Stimulated activated CD8-positive, alpha-beta memory T cell treated with anti-CD3 and anti-CD28 coated beads, Interleukin-7, amount 100 ng/mL, for 4 hours (primary cell): ENCODE measurements at places on chromosomes 13 and 19.
A peak's percentile ranks its signal among the peaks of the same experiment; 100 is the strongest.

DNA sequence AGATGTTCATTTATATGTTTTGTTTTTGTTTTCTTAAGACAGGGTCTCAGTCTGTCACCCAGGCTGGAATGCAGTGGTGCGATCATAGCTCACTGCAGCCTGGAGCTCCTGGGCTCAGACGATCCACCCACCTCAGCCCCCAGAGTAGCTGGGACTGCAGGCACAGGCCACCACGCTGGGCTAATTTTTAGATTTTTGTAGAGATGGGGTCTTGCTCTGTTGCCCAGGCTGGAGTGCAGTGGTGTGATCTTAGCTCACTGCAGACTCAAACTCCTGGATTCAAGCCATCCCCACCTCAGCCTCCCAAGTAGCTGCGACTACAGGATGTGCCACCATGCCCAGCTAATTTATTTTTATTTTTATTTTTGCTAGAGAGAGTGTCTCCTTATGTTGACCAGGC is 45.7 kb downstream of the NFIC start:
- no peak for DNase-seq

DNA sequence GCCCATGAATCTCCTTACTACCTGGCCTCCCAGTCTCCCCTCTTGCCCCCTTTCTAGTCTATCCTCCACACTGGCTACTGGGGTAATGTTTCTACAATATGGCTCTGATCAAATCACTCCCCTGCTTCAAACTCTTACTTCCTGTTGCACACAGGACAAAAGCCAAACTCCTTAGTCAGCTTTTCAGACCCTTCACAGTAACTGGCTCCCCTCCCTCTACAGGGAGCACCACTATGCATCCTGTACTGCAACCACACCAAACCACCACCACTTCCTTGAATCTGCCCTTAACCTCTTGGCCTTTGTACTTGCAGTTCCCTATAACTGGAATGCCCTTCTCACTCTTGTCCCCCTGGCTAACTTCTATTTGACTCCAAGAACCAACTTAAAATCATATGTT is 32.2 kb downstream of the DEDD2 start:
- no peak for DNase-seq

DNA sequence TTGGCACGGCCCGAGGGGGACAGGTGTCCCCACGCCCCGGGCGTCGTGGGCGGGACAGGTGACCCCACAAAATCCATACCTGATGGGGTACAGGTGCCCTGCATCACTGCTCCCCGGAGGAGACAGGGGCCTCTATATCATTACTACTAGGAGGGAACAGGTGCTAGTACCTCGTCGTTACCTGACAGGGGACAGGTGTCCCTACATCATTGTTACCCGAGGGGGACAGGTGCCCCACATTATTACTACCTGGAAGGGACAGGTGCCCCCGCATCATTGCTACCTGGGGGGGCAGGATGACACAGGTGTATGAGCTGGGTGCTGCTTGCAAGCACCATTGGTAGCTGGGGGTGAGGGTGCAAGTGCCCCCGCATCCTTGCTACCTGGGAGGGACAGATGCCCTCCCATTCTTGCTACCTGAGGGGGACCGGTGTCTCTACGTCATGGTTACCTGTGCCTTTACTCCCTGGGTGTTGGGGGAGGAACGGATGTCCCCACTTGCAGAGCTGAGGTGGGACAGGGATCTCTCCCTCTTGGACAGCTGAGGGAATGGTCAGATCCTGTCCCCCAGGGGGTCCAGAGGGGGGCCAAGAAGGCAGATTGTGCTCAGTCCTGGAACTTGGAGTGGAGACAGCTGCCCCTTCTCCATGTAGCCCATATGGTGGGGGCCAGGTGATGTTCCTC is 620 bp downstream of the CRTC1 start:
- no peak for DNase-seq

DNA sequence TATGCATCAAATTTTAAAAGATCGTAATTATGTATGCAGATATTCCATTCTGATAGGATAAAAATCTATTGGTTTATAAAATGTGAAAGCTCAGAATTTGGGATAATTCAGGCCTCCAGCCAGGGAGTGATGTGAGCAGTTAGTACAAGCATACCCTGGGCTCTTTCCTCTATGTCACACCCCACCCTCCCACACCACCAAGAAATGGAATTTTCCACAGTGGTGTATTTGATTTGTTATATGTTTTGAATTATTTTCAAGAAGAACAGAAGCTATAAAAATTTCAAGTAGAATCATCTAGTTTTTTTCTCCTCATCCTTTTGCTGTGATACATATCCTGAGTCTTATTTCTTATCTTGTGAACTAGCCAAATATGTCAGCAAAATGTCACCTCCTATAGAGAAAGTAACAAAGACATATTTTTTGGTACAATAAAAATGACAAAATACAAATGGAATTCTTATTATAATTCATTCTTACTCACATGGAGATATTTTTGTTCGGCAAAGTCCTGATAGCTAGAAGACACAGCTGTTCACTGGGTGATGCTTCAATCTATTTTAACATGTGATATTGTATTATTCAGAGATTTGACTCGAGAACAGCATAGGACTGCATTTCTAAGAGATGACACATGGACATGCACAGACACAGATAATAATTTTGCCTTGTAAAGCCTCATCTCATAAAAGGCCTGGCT is 61.2 kb upstream of the FRY start:
- DNase-seq, result no peak

- DNase-seq, result no peak
Measured at GRCh38 chr13:39676315-39676876, 20.9 kb downstream of the COG6 start.

GRCh38 chr13:43115141-43115540 is 91.8 kb downstream of the DNAJC15 start:
- DNase-seq, result no peak

DNA sequence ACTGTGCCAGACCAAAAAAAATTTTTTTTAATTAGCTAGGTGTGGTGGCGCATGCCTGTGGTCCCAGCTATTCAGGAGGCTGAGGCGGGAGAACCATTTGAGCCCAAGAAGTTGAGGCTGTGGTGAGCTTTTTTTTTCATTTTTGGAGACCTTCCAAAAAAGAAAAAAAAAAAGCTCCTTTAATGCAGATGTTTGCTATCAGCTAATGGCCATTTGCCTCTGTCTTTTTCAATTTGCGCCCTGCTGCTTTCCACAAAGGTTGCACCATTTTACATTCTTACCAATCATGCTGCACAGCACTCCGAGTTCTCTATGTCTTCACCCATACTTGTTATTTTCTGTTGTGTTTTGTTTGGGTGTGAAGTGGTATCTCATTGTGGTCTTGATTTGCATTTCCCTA is 15.6 kb upstream of the SMARCA4 start:
- no peak for DNase-seq

DNA sequence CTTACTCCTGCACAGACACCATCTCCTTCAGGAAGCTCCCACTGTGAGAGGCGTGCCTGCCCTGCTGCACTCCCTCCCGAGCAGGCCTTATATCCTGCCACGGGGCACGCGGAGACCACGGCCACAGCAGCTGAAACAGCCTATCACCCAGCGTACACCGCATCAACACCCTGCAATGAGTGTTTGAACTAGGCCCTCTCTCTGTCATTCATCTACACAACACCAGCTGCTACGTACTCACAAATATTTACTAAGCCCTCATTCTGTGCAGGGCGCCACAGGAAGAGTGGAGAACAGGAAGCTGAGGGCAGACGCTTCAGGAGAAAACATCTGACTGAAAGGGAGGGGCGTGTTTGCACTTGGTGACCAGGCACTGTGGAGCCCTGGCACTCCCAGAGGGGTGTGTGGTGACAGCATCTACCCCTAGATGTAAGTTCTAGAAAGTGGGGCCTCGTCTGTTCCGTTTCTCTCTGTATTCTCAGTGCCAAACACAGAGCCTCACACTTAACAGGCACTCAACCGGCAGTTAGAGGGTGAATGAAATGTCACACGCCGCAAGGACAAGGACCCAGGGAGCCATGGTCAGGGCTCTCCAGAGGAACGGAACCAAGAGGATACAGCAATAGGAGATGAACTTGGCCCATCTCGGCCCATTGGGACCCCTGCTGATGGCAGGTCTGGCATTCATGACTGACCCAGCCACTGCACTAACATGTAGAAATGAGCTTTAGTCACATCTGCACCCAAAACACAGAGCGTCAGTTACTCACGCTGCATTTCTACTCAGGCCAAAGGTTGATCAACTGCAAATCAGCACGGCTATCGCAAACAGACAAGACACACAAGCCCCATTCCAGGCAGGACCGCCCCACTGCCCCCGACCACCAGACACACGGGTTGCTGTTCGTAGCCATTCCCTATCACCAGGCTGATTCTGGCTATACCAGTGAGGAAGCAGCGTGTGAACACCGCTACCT is 15.7 kb downstream of the RANBP3 start:
- peak; percentile 40 for DNase-seq

- DNase-seq, result no peak
Measured at GRCh38 chr13:112441779-112442310, 65.7 kb downstream of the SPACA7 start.

DNA sequence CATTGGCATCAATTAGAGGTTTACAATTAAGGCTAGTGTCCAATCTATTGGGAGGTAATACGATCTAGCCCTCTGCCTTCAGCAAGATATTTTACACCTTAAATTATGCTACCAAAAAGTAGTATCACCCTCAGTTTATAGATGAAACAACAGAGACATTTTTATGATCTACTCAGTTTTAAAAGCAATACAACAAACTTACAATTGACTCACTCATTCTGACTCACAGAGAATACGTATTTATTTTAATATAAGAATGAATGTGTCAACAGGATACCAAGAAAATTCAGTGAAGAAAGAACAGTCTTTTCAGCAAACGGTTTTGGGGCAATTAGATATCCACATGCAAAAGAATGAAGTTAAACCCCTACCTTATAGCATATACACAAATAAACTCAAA is 32.5 kb upstream of the STARD13 start:
- no peak for DNase-seq

DNA sequence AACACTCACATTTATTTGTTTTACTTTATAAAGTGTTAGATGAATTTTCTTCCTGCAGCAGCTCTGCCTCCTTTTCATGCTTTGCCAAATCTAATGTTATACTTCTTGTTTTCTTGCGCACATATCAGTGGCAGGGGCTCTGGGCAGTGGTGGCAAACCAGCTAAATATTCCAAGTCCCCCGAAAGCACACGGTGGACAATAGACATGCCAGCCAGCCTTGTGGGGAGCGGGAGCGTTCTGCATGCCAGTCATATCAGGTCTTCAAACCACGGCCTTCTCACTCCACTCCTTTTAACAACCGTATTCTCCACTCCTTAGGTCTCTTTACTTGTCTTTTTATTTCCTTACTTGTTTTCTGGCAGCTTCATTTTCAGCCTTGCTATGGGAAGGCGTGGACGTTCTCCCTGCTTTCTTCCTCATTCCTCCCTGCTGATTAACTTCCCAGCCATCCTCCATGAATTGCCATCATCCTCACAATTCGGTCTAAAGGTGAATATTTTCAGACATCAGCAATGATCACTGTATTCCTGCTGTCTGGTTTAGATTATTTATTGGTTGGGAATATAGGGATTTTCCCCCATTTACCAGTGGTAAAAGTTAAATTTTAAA is 77.1 kb upstream of the WASF3 start:
- DNase-seq, result no peak

GRCh38 chr13:35957996-35958395 is 173.2 kb downstream of the DCLK1 start:
- no peak for DNase-seq

DNA sequence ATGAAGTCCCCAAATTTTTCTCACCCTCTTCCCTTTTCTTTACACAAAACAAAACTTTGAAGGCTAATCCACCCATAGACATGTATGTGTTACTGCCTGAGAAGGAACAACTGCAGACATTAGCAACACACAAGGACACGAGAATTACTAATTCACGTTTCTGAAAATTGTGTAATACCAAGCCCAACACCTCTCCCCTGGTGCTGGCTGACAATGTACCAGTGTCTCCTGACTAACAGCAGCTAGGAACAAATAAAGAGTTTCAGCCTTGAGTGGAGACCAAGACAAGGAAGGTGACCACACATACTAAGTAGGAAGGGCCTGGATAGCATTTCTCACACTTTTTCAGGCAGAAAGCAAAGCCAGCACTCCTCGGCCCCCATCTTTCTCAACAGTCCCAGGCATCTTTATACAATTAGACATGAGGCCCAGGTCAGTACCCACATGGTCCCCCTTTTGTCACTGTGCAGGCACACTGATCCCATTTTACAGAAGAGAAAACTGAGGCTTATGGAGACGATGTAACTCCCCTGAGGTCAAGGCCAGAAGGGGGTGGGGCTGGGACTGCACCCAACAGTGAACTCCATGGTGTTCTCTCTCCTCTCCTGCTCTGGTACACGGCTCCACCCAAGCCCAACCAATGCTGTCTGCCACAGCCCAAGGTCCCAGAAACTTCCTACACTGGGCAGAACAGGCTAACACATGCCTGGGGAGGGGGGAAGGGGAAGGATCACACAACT is 8.7 kb downstream of the BRD4 start:
- no peak for DNase-seq

GRCh38 chr13:25874907-25875306 is 176.9 kb downstream of the SHISA2 start:
- peak; percentile 14 for DNase-seq
